Inflammatory macrophage (primary cell): ENCODE measurements at places on chromosomes 11 and 22.

- DNase-seq = peak; percentile 15
Measured at GRCh38 chr22:50199829-50200460, 866 bp upstream of the SELENOO start.

GRCh38 chr22:30132290-30132996, 52.2 kb downstream of the HORMAD2 start:
- no peak for DNase-seq

- no peak for DNase-seq
Measured at GRCh38 chr11:29780756-29781155, 236.1 kb downstream of the KCNA4 start.

DNA sequence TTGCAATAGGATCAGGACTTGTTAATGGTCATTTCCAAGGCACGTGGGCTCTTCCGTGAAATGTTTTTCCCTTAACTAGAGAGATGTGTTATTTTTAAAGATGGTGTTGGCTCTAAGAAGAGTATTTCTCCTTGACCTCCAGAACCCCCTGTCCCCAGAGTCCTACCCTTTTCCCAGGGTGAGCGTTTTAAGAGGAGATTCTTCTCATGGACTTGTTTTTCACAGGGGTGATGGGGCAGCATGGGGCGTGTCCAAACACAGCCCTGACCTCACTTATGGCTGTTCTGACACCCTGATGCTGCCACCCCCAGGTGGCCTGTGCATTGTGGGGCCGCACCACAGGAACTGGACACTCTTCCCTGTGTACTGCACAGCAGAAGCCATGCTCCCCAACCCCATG, 335.7 kb downstream of the TBC1D22A start:
- no peak for DNase-seq

DNA sequence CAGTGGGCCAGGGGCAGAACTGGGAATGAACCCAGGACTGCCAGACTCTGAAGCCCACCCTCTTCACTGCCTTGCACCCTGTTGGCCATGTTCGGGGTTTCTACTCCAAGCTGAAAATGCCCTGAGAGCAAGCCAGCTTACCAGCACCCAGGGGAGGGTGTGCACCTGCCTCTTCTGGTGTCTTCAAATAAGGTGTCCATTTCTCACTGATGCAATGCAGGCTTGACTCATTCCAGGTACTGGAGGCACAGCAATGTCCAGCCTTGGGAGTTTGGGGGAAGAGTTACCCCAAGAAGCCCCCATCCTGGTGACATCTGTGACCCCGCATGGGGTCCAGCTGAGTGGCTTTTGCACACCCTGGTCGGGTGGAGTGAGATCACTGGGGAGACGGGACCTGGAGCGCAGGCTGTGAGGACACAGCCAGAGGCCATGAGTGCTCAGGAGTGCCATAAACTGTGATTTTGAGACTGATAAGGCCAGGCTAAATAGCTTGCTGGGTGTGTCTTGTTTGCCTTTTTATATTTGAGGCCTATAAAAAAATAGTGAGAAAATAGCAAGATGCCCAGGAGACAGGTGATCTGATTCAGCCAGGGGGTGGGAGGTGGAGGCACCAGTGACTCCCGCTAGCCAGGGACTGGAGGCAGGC, 4.6 kb upstream of the CERK start:
- DNase-seq = no peak

GRCh38 chr11:126317756-126318573, 14.1 kb downstream of the DCPS start:
- no peak for DNase-seq

DNA sequence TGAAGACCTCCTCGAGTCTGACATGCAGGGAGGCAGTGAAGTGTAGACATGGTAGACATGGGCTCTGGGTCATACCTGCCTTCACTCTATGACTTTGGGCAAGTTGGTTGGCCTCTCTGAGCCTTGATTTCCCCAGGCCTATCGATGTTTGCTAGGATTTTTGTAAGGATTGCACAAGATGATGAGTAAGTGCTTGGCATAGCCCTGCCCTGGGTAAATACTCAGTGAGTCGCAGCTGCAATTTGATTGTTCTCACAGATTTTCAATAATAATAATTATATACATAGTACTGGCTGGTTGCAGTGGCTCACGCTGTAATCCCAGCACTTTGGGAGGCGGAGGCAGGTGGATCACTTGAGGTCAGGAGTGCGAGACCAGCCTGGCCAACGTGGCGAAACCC, 18.1 kb downstream of the MCM5 start:
- no peak for DNase-seq

- DNase-seq = no peak
Measured at GRCh38 chr11:123588117-123588863, 66.1 kb downstream of the SCN3B start.

DNA sequence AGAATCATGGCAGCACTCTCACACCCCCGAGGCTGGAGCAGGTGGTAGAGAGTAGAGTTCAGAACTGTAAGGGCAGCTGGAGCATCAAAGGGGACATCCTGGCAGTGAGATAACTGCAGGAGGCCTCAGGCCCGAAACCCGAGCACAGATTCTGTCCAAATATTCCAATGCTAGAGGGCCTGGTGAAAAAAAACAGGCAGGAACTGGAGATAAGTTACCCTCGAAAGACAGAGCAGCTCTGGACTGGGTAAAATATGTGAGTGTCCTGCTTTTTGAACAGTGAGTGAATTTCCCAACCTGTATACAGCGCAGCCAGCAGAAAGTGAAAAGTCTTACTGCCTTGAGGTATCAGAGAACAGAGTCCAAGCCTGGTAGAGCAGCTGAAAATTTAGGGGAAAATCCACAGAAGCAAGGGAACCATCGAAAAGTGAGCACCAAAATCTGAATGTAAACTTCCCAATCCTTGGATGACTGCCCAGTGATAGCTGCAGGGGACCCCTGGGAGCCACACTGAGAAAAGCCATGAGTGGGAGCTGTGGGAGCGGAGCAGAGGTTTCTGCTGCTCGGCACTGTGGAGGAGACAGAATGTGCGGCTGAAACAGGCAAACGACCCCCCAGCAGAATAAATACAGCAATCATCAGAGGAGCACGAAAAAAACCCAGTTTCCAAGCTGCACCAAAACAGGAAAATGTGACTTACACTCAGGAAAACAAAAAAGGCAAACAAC, 50.6 kb downstream of the WNT11 start:
- no peak for DNase-seq

DNA sequence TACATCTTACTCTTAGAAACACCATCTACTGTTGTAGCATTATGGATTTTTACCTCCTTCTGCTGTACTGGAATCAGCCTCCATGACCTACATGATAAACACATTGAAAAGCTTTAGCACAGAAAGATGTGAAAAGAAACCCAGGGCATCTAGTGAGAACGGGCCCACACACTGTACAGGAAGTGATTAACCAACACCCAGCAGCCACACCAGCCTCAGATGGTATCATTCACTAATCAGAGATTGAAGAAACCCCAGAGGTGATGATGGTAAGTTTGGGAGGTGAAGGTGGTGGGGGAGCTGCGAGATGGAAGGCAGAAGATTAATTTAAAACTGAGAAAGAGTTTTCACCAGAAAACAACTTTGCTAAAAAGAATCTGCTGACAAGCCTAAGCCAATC, 46.1 kb downstream of the RASSF10 start:
- no peak for DNase-seq

DNA sequence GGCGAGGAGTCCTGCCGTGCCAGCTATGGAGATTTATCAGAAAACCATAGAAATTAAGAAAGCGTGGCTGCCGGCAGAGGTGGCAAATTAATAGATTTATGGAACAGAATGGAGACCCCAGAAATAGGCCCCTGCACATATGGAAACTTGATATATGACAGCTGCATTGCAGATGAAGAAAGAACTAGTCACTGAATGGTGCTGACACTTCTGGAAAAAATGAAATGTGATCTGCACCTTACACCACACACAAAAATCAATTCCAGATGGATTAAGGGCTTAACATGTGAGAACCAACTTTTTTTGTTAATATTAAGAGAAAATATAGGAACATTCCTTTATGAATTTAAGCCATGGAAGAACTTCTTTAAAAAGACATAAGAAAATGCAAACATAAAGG, 40.3 kb upstream of the TSKU start:
- DNase-seq = no peak

DNA sequence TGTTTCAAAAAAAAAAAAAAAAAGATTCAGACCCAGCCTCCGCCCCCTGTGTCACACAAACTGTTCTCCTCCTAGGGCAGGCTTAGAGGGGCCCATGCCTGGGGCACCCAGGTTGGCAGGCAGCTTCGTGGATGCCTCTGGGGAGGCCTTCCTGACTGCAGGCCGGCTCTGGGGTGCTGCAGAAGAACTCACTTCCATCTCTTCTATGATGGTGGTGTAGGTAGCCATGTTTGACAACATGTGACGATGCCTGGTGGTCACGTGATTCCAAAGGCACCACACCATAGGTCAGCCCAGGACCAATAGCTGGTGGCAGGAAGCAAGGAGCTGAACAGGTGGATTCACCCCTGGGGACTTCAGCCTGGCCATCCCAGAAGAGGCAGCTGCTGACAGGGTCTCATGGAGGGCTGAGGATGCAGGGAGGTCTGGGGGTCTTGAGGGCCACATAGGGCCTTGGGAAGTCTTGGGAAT, 24.1 kb upstream of the CELSR1 start:
- no peak for DNase-seq

- DNase-seq = no peak
Measured at GRCh38 chr11:83000381-83000780, 71.3 kb downstream of the RAB30 start.

- DNase-seq = no peak
Measured at GRCh38 chr11:28539239-28540030, 431.2 kb downstream of the METTL15 start.

DNA sequence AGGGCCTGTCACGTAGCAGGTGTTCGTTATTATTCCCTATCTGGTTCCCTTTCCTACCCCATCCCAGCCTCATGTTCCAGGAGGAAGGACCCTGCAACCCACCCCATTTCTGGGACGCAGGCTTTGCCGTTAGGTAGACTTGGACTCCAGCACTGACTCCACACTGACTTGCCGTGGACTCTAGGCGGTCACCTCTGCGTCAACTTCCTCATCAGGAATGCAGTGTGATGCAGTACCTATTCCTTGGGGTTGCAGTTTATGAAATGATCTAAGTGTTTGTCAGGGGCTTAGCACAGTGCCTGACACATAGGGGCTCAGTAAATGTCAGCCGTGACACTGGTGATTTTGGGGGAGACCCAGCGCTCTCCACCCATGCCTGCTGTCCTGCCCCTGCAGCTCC, 16.8 kb downstream of the DGKZ start:
- DNase-seq = peak; percentile 53

GRCh38 chr11:106683435-106683834, 334.8 kb downstream of the GUCY1A2 start:
- DNase-seq = no peak

- no peak for DNase-seq
Measured at GRCh38 chr22:49284056-49284784, 543.5 kb downstream of the BRD1 start.

DNA sequence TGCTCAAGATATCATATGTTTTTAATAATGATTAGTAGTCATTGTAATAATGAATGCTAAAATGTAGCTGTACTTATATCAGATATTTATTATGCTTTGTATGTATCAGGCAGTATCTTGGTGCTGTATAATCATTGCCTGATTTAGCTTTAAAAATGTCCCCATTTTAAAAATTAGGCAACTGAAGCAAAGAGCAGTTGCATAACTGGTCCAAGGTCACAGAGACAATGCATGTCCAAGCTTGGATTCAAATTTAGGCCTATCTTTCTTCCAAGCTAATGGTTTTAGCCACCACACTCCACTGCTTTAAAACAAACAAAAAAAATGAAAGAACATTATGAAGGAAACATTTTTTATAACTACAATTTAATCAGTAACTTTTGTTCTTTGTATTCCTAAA, 725.8 kb upstream of the RAG2 start:
- DNase-seq = no peak

GRCh38 chr22:49833340-49834007, 5.8 kb upstream of the BRD1 start:
- no peak for DNase-seq

DNA sequence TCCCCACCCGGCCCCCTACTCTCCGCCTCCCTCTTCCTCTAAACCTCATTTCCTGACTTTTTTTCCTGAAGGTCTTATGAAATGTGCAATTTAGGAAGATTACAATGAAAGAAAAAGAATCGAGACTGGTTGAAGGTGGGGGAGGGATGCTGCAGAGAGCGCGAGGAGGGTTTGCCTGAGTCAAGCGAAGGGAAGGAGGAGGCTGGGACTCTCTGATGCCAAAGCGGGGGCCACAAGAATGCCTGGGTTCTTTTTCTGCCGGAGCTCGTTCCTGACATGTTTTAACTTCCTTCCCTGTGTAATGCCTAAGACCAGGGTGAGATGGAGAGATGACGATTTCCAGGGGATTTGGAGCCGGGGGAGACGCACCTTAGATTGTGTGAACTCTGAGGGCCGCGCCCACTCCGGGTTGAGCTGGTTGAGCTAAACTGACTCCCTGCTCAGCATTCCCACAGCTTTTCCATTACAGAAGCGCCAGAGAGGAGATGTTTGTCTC, 270.5 kb upstream of the SORL1-AS1 start:
- no peak for DNase-seq

- DNase-seq = peak; percentile 39
Measured at GRCh38 chr22:19086896-19087295, 35.3 kb downstream of the DGCR2 start.

DNA sequence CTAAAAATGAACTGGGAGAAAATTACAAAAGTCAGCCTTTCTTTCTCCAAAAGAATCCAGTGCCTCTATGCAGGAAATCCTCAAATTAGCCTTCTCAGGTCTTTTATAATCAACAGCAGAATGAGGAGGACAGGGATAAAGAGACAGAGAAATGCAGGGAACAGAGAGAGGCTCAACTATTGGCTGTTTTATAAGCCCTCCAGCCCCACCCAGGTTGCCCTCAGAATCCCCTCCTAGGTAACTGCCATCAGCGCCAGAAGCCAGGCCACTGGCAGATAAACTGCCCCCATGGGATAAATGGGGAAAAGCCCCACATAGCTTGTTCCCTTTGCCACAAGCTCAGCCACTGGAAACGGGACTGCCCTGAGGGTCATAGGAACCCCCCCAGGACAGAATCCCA, 10.9 kb upstream of the HMOX1 start:
- DNase-seq = no peak

GRCh38 chr11:24781288-24781687, 284.4 kb downstream of the LUZP2 start:
- no peak for DNase-seq

DNA sequence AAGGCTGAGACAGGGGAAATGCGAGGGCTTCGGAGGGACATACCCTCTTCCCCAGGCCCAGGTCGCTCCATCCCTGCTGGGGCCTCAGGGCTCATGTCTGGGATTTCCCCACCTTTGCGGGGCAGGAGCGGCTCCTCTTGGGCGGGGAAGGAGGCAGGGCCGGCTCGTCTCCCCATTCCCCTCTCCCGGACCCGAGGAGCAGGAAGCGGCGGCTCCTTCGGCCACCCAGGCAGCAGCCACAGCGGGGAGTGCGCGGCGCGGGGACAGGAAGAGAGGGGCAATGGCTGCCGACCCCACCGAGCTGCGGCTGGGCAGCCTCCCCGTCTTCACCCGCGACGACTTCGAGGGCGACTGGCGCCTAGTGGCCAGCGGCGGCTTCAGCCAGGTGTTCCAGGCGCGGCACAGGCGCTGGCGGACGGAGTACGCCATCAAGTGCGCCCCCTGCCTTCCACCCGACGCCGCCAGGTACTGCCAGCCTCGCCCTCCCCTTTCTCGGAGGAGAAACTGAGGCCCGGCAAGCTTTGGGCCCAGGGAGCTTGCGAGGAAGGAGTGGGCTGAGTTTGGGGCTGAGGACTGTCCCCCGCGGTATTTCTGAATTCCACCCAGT, at the start of gene ANKK1:
TSS of gene ANKK1 (plus strand) at position 175 of the 607 bp plus-strand sequence. CDS start at position 281, 106 bp downstream.
- no peak for DNase-seq
